ENCODE measurements at places on chromosomes 3 and 15.

DNA sequence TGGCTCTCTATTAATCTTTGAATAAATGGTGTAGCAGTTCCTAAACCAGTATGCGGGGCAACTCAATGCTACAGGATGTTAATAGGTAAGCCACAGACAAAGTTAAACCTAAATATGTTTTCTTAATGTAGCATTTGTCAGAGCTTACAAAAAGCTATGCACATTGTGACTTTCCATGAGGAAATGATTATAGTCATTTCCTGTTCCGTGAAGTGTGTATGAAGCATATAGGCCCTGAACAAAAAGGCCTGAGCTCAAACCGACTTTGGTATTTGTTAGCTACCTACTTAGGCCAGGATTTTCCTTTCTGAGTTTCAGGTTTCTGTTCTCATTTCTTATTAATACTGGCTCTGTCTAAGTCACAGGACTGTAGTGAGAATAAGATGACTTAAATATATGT lies 14.2 kb downstream of the ZNF80 start:
- no peak for DNase-seq

GRCh38 chr3:57627976-57628375 lies 30.8 kb upstream of the ARF4 start:
- peak; percentile 86 for DNase-seq

- DNase-seq, result no peak
These were observed 39.7 kb upstream of the RNU6-1 start for GRCh38 chr15:67879440-67880129.

GRCh38 chr3:46936733-46937250 lies 39.8 kb downstream of the CCDC12 start:
- DNase-seq, result no peak

GRCh38 chr3:186401556-186401955 lies 39.5 kb upstream of the DGKG start:
- DNase-seq, result no peak

DNA sequence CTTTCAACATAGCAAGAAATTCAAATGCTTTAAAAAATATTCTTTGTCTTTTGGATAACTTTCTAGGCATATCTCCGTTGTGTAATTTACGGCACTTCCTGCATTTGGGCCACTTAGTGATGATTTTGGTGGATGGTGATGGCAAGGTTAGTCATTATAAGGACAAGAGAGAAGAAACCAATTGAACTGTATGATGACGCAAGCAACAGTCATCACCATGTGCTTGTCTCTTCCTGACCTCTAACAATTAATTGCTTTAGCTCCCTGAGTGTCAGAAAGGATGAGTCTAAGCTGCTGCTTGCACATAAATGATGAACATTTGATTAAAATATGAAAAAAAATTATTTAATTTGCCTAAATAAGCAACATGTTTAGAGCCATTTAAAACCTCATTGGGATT lies 11.3 kb upstream of the P2RY12 start:
- no peak for DNase-seq

DNA sequence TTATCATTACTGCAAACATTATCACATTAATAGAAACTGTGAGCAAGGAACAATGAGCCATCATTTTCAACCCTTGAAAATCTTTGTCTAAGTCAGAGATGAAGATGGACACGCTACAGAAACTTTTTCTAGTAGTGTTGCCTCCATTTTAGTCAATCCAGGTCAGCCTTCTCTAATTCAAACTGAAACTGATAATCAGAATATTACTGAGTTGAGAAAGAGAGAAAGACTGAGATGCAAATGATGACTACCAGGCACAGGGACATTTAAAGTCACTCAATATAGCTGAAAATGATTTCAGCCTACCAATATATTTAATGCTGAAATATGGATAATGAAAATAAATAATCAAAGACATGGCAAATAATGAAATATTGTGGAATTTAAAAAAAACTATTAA lies 261.4 kb downstream of the GBE1 start:
- DNase-seq, result no peak

- DNase-seq, result peak; percentile 58
These were observed 311.4 kb downstream of the TBC1D5 start for GRCh38 chr3:17431004-17431403.

- no peak for DNase-seq
These were observed 725 bp upstream of the SCAMP2 start for GRCh38 chr15:74873756-74874424.

- DNase-seq, result no peak
These were observed 117.5 kb upstream of the PPP2R3A start for GRCh38 chr3:135848051-135848450.

- DNase-seq, result no peak
These were observed 24.8 kb upstream of the MBNL1 start for GRCh38 chr3:152243721-152244516.

DNA sequence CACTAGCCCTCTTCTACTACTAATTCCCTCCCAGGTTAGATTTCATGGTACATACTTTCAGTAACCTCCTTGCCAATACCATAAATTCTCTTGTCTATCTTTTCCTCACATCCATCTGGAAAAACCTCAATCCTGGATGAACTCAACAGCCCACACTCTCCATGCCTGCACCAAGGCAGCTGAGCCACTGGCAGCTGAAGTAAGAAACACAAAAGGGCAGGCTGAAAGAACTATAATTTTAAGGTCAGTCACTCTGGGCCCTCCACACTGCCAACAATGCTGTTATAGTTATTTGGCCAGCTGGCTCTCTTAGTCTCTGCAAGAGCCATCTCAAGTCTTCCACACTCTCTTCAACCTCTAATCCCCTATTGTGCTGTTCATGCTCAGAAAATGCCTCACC lies 15.1 kb upstream of the TIPARP start:
- DNase-seq, result no peak

DNA sequence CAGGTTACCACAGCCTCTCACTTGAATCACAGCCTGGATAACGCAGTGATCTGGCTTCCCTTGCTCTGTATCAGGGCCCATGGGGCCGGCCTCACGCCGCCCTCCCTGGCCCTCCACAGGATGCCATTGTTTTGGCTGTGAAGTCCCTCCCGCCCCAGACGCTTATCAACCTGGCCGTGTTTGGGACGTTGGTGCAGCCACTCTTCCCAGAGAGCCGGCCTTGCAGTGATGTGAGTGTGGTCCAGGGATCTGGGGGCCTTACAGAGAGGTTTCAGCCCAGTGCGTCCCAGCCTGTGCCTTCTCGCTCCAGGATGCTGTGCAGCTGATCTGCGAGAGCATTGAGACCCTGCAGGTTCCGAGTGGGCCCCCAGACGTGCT lies 6.6 kb downstream of the VWA5B2 start:
- DNase-seq, result no peak

- no peak for DNase-seq
These were observed 30.6 kb upstream of the GPR160 start for GRCh38 chr3:170007031-170007663.

DNA sequence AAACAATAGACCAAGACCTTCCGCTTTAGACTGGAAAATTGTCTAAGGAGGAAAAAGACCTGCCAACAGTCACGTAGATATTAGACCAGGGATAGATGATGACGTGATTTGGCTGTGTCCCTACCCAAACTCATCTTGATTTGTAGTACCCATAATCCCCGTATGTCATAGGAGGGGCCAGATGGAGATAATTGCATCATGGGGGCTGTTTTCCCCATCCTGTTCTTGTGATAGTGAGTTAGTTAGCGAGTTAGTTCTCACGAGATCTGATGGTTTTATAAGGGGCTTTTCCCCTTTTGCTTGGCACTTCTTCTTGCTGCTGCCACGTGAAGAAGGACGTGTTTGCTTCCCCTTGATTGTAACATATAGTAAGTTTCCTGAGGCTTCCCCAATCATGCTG lies 31.7 kb upstream of the SUCLG2 start:
- DNase-seq, result no peak

DNA sequence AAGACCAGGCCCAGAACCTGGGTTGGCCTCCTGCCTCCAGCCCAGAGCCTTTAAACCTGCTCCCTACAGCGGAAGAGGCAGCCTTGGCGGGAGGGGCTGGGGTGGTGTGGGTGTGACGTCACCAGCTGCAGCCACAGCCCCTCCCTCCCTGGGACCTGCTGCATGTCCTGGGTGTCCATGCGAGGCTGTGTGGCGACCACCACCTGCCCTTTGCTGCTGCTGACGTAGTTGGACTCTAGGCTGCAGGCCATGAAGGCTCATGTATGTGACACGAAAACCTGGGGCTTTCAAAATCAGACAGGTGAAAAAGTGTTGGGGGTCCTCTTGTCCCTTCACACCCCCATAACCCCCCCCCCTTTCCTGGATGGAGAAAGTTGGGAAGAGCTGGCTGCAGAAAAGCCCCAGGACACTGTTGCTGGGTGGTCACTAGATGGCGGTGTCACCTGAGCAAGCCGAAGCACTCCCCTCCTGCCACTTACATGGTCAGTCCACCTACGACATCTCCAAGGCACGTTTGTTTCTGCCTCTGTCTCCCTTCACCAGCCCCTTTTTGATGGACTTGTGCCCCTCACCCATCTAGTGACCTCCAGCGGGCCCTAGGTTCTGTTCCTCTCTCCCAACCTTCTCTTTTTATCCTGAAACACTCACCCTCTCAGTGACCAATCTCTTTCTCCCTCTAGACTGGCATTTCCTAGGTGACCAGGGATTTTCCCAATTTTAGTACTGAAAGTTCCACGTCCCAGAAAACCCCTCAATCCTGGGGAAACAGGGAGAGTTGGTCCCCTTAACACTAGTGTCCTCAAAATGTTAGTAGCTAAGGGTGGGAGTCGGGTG lies 35.2 kb downstream of the SLC6A20 start:
- peak; percentile 77 for DNase-seq

DNA sequence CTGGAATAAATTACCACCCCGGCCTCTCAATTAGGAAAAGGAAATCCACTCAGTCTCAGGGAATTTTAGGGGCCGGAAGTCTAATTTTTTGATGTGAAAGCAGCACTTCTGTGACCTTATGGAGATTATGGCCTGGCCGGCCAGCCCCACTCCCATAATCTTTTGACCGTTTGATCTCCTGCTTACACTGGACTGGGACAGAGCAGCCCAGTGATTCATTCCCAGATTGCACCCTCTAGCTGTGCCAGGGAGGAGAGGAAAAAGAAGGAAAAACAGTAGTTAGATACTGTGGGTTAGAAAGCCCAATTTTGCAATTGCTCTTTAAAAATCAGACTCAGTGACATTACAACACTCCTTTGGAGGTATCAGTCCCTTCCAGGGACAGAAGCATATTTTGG lies 32.4 kb downstream of the GJD2 start:
- no peak for DNase-seq

GRCh38 chr3:164320962-164321361 lies 757.3 kb downstream of the SI start:
- DNase-seq, result no peak

GRCh38 chr15:70065006-70065722 lies 32.6 kb downstream of the TLE3 start:
- DNase-seq, result no peak

GRCh38 chr15:82140886-82141285 lies 95.1 kb upstream of the MEX3B start:
- DNase-seq, result no peak

DNA sequence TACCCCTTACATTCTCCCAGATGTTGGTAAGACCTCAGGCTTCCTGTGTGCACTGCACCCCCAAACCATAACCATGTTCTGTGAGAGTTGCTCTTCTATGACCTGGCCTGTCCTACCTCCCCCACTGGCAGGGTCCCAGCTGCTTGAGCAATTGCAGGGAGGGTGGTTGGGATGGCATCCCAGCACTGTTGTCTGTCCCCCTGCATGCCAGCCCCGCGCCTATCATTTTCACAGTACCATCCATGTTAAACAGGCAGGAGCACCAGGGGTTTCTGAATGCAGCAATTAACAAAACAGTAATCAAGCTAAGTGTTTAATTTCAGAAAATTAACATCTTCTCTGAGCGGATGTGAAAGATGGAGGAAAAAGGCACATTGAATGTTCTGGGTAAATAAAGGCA lies 345.5 kb downstream of the EPHB1 start:
- no peak for DNase-seq

DNA sequence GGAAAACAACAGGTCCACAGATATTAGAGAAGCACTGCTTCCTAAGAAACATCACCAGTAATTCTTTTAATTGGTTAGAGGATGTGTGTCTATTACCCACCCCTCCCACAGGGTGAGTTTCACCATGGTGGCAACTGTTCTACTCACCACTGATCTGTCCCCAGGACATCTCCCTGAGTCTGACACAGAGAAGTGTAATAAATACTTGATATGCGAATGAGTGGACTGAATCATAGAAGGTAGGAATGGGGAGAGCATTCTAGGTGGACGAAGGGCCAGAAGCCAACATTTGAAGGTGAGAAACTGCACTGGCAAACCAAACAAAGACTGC lies 452.7 kb upstream of the PROK2 start:
- DNase-seq, result no peak

DNA sequence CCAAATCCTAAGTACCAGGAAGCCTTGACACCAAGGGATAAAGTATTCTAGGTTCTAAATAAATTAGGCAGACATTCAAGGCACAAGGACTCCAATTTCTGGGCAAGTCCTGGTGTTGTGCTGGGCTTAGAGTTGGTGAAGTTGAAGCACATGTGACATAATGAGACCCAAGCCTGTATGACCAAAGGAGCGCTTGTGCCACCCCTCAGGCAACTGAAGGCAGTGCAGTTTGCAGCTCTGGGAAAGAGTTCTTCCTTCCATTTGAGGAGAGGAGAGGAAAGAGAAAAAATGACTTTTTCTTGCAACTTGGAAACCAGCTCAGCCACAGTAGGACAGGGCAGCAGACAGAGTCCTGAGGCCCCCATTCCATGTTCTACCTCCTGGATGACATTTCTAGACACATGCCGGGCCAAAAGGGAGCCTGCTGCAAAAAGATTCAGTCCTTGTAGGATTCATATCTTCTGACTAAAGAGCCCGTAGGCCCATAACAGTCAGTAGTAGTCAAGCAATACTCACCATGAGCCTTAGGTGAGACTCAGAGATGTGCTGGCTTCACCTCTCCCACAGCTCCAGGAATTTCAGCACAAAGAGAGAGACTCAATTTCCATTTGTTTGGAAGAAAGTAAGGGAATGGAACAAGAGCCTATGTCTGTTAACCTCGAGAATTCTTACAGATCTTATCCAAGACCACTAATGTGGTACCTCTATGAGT lies 588.8 kb upstream of the BCHE start:
- DNase-seq, result no peak

DNA sequence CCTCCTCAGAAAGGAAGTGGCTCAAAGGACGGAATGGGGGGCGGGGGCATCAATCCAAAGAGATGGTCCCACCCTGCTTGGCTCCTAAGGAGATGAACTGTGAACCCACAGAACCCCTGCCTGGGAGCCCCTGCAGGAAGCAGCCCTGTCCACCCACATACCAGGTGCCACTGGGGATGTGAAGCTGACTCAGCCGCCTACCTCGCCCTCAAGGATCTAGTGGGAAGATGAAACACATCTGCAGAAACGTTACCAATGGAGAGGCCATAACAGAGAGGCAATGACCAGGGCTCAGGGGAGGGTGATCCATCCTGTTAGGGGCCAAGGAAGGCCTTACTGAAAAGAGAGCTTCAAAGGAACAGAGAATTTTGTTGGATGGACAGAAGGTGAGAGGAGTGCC lies 35.1 kb downstream of the EAF1 start:
- no peak for DNase-seq

GRCh38 chr3:151276038-151276686 lies 2.2 kb downstream of the P2RY14 start:
- no peak for DNase-seq

All from eye (tissue), 1 donor.